IMR-90 (cell line): ENCODE measurements at places on chromosomes 6 and 20. TPM values are rescaled to one million over a fixed set of nuclear protein-coding genes. Genes with fewer than 3 reads are reported as not detected.

DNA sequence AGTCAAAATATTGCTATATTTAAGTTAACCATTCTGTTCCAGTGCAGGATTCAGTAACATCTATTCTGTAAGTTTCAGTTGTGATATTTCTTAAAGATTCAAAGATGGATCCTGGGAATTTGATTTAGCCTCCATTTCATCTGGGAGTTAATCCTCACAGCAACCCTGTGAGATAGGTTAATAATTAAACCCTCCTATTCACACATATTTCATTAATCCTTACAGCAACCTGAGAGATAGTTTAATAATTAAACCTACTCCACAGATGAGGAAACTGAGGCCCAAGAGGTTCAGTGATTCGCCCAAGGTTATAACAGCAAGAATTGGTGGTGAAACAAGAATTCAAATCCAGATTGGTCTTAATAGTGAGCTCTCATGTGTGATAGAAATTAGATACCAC is 10.9 kb upstream of the ZBTB2 start:
- DNase-seq, result no peak

DNA sequence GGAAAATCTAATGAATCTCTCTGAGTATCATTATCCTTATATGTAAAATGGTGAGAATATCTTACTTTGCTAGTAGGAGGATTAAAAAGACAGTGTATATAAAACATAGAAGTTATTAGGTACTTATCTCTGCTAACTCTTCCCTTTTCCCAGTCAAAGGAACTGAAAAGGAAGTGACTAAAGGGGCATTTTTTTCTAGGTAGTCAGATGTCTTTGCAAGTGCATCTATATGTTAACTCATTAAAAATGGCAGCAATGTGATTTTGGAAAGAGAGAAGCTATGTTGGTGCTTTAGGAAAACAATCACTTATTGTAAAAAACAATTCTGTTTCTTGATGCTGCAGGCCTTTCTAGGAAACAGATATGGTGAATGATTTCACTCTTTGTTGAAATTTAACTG is 180.9 kb downstream of the SAMD5 start:
- peak; percentile 54 for DNase-seq

- peak; percentile 78 for DNase-seq
Observed at GRCh38 chr6:155014670-155015300, 19.7 kb downstream of the TIAM2 start.

DNA sequence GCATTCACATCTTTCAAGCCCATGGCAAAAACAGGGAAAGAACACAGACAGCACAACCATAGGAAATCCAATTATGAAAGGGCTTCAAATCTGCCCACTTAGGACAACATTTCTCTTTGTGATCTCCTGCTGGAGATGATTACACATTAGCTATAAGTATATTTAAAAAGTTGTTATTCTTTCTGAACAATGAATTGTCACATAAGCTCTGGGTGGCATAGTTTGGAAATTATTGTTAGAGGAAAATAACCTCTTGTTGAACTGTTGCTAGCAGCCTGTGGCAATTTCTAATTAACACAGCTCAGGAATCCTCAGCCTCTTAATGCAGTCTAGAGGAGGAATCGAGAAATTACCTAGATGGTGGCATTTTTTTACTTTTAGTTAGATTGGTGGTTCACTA is 54.9 kb downstream of the BCAS1 start:
- no peak for DNase-seq

The CD40 gene
- total RNA-seq, result 0.28 and 0.36 TPM in 2 replicates

The GPR31 gene
- not detected in 2 replicates for total RNA-seq
